ENCODE measurements at places on chromosomes 3 and 15.
A peak's percentile ranks its signal among the peaks of the same experiment; 100 is the strongest.

DNA sequence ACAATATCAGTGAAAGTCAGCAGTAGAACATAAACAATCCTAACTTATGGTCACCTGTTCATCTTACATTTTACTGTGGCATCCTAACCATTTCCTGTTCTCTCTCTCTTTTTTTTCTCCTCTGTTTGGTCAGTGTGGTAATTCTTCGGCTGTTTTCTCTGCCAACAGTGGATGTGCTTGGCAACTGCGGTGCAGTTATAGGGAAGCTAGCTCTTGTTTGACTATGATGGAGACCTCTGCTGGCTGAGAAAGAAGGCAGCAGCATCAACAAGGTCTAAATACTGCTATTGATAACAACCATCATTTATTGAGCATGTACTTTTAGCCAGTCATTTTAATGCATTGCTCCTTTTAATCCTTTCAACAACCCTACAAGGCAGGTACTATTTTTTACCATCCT is 723 bp upstream of the DRD3 start:
- DNase-seq: peak; percentile 38

GRCh38 chr3:65391068-65391467 is 647.6 kb downstream of the MAGI1 start:
- no peak for DNase-seq

GRCh38 chr3:191238321-191238817 is 39.3 kb downstream of the OSTN start:
- DNase-seq: no peak

DNA sequence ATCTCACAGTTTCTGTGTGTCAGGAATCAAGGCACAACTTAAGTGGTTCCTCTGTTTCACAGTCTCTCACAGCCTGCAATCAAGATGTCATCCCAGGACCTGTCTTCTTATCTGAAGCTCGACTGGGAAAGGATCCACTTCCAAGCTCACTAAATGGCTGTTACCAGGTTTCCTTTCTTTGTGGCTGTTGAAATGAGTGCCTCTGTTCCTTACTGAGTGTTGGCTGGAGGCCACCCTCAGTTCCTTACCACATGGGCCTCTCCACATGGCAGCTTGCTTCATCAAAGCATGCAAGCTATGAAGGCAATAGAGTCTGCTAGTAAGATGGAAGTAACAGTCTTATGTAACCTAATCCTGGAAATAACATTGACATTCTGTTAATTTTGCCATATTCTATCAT is 174.0 kb downstream of the ERC2 start:
- DNase-seq: no peak

GRCh38 chr3:171458864-171459136 is 1.4 kb downstream of the TNIK start:
- no peak for DNase-seq

GRCh38 chr3:14358426-14359211 is 43.8 kb upstream of the SLC6A6 start:
- no peak for DNase-seq

- no peak for DNase-seq
These were observed 25.0 kb downstream of the SRGAP3 start for GRCh38 chr3:9224490-9224889.

DNA sequence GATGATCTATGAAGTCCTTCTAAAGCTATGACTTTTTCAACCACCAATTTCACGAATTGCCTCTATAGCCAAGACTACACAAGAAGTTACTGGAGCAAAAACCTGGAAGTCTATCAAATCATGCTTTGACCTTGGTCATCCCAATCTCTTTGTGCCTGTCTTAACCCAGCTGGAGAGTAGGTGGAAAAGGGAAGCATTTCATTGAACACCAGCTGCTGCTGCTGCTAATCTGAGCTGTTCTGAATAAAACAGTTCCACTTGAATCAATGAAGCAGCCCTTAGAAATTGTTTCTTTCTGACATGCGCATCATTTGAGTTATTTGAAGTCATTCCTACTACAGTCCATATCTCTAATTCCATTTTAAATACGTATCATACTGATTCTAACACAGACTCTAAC is 7.3 kb upstream of the UBE3A start:
- no peak for DNase-seq

DNA sequence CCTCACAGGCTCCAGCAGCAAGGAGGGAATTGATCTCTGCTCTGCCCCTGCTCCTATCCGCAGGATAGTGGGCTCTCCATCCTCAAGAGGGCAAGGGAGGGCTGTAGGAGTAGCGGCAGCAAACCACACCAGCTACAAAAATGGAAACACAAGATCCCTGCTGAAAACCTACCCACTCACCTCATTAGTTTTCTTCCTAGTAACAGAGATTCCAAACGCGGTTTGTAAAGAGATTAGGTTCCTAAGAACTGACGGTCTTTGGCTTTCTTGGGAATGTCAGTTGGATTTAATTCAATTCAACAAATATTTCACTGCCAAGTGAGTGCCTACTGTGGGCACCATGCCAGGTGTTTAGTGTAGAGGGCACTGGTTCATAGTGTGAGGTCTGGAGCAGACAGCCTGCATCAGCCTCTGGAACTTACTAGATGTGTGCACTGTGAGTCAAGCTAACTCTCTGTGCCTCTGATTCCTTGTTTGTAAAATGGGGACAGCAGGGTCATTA is 84.7 kb downstream of the MRPL46 start:
- no peak for DNase-seq

DNA sequence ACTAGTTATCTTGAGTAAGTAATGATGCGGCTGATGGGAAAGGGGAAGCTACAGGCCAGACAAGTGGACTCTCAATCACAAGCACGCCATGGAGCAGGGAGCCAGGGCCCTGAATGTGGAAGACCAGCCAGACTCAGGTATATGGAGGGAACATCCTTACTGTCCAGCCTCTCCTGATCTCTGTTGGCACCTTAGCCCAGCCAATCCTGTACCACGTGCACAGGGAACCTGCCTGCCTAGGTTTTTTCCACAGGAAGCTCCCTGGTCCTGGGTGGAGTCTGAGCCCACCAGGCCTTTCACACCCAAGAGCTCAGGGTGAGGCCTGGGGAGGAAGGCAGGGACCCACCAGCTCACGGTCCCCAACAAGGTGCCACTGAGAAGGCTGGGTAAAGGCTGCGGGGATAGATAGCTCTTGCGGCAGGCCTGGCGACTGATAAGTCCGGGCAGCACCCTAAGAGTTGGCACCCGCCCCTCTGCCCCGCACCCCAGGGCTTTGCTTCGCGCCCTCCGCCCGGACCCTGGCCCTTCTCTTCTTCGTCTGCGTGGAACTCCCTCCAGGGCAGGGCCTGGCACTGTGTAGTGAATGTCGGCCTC is 933 bp upstream of the APEH start:
- DNase-seq: peak; percentile 73

DNA sequence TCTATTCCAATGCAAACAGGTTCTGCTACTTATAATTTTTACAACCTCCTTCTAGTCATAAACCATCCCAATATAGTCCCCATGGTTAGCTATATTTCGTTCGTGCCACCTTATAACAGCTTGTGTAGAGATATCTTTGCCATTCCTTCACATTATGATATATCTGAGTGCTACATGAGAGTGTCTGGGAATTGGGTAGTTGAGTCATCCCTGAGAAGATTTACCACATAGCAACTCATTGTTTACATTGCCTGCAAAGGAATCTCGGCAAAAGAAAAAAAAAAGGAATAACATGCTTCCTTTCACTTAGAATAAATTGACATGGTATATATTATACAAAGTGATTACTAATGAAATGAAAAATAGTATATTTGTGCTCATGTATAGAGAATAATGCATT is 86.0 kb upstream of the VGLL3 start:
- DNase-seq: no peak

DNA sequence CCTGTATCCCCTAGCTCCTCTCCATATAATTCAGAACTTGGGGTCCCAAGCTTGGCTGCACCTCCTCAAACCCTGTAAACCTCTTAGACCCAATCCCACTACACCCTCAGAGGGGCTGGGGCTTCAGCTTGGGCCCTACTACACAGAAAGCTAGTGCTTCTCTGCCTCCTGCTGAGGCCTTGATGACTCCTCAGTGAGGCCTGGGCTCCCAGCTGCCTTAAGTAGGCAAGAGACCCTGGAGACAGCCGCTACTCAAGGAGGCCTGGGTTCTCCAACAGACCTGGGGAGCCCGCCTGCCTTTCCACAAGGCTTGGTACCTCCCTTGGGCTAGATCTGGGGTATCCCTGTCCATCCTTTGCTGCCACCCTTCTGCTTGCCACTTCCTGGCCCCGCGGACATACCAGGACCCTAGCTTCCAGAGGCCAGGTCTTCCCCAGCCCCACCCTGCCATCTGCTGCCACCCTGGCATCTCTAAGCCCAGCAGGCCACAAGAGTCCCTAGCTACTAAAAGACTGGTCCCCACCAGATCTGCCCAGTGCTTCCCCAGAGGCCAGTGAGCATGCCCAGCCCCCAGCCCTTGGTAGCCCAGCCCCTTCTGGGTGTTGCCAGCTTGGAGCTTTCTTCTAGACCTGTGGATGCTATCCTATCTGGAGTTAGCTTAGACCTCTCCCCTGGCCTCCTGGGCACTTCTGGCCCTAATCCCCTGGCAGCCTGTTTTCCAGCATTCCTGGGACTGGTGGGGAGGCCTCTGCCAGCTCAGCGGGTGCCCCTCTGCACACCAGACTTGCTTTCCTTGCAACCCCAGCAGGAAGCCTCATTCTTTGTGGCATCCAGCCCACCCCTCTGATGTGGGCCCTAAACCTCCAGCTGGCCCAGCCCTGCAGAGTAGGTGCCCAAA is 13.7 kb downstream of the C15orf39 start:
- peak; percentile 10 for DNase-seq

GRCh38 chr3:52188556-52188955 is 9.4 kb upstream of the ALAS1 start:
- DNase-seq: peak; percentile 64

- no peak for DNase-seq
These were observed 48.4 kb downstream of the HES1 start for GRCh38 chr3:194184265-194184751.

- no peak for DNase-seq
These were observed 42.1 kb downstream of the VGLL3 start for GRCh38 chr3:86948822-86949221.

- DNase-seq: peak; percentile 6
These were observed 91.9 kb downstream of the MB21D2 start for GRCh38 chr3:192825657-192826200.

DNA sequence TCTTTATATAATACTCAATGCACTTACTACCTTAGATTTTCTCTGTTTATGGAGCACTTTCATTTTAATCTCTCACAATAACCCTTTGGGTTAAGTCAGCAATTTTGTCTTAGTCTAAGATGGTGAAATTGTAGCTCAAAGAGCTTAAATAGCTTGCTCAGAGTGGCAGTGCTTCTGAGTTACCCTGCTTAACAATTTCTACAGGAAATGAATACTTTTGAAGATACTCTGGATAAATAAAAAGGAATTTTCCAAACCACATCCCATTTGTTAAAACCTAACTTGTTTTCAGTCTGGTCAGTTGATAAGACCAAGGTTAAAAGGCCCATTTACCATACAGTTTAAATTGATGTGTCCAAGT is 37.2 kb downstream of the HMG20A start:
- DNase-seq: no peak

DNA sequence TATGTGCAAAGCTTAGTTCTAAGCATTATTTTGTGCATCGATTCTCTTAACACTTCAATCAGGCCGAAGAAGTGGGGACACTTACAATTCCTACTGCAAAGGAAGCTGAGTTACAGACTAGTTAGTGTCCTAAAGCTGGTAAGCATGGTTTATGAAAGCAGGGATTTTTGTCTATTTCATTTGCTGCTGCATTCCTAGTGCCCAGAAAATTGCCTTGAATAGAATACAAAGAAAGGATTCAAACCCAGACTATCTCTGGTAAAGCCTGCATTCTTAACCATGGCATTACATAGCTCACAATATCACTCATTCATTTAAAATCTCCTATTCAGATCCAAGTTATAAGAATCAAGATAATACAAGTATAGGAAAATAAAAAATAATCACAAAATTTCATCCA is 24.4 kb upstream of the CPOX start:
- DNase-seq: no peak

DNA sequence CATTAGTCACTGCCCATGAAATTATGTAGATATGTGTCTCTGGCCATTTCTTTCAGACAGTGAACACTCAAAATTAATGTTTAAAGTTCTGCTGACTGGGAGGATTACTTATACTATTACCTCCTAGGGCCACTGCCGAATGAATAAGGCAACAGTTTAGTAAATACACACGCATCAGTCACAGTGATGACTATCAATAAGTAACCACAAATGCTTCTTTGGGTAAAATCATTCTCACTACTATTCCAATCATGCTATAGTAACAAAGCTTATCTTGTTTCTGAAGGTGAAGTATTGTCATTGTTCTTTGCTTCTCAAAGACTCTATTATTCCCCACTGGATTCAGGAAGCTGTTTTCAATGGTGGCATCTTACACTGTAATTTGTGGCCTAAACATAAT is 478.8 kb downstream of the EPHA3 start:
- no peak for DNase-seq

DNA sequence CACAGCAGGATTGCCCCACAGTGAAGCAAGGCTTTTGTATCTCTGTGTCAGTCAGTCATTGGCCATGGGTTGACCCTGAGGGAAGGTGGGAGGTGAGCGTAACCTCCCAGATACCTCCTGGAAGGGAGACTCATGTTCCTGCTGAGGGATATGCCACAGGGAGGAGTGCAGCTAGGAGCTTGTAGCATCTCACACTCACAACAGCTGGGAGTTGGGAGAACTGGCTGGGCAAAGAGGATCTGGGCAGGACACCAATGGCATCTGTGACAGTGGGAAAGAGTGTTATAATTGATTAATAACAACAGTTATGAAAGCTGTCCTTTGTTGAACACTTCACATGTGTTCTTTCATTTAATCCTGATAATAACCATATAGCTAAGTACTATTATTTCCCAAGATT is 171.0 kb downstream of the TLE3 start:
- DNase-seq: no peak

GRCh38 chr15:94081829-94082228 is 149.5 kb upstream of the MCTP2 start:
- no peak for DNase-seq

DNA sequence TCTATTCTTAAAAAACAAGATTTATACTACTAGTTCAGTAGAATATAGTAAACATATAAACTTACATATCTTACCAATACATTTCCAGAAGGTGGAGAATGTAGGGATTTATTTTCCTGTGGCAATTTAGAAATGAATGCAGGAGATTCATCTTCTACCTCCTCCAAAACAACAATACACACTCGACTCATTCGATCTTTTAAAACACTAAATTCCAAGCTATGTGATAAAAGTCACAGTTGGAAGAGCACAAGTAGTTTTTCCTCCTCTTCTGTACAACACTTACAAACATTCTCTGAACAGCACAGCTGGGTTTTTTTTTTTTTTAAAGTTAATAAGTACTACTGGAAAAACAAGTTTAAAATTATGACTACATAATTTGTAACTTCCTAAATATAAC is 1.4 kb downstream of the ANKRD28 start:
- no peak for DNase-seq

- no peak for DNase-seq
These were observed 10.6 kb downstream of the ATP2C1 start for GRCh38 chr3:130904491-130904890.

- no peak for DNase-seq
These were observed 38.8 kb downstream of the SATB1 start for GRCh38 chr3:18386274-18386890.

GRCh38 chr3:12729051-12729651 is 29.9 kb downstream of the TMEM40 start:
- DNase-seq: no peak

- DNase-seq: no peak
These were observed 30.9 kb upstream of the ATP1B3 start for GRCh38 chr3:141845407-141846049.

- DNase-seq: no peak
These were observed 25.4 kb downstream of the KY start for GRCh38 chr3:134625462-134625861.

- DNase-seq: no peak
These were observed 58.3 kb downstream of the NMNAT3 start for GRCh38 chr3:139619484-139619883.

Data from HL-60 (cell line).